Activated CD4-positive, alpha-beta T cell treated with anti-CD3 and anti-CD28 coated beads, Interleukin-10, Interleukin-2, amounts not matched to agents 100 ng/mL and 50 ng/mL, durations not matched to agents 16 hours and 8 hours (primary cell): ENCODE measurements at places on chromosomes 12 and 14.

GRCh38 chr14:21204167-21205025 lies 48.5 kb upstream of the OR5AU1 start:
- DNase-seq, result no peak

GRCh38 chr12:105020241-105020962 lies 34.3 kb downstream of the NOPCHAP1 start:
- no peak for DNase-seq

- DNase-seq, result no peak
Measured at GRCh38 chr14:78754059-78754458, 583.9 kb downstream of the NRXN3 start.

GRCh38 chr12:123446333-123446713 lies 9.8 kb upstream of the RILPL2 start:
- no peak for DNase-seq

DNA sequence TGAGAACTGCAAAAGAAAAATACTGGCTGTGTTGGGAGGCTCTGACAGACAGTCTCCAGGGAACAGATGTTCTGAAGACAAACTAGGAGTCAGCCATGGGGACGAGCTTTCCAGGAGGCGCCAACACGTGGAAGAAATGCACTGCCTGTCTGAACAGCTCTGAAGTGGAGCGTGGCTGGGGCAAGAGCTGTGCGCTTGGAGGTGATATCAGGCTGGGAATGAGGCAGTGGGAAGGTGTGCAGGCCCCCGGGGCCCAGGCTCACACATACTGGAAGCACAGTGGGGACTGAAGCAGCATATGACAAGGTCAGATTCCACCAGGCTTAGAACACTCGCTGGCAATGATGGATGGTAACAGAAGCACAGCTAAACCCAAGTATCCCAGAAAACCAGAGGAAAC lies 17.5 kb downstream of the APPL2 start:
- no peak for DNase-seq

DNA sequence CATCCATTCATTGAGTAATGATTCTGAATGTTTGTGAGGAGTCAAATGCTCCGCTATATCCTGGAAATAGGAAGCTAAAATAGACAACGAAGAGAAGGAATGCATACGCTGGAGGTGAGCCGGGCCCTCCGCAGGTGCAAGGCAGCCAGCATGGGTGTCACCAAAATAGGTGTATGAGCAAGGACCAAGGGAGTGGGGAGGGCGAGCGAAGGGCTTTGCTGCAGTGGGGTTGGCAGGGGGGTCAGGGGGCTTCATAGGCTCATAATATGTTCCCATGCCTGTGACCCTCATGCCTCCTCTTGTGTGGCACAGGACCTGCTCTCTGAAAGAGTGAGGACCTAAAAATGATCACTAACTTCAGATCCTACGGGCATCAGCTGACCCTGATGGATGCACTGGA lies 73.0 kb downstream of the PRMT8 start:
- no peak for DNase-seq

- no peak for DNase-seq
Measured at GRCh38 chr12:5884285-5884684, 60.8 kb downstream of the ANO2 start.

GRCh38 chr12:108573317-108573716 lies 10.9 kb downstream of the ISCU start:
- DNase-seq, result peak; percentile 88

GRCh38 chr12:39804898-39805297 lies 185.3 kb upstream of the ABCD2 start:
- no peak for DNase-seq

GRCh38 chr14:96081767-96082400 lies 42.7 kb downstream of the C14orf132 start:
- DNase-seq, result no peak

GRCh38 chr12:111037047-111037446 lies 116.7 kb upstream of the MYL2 start:
- DNase-seq, result no peak

DNA sequence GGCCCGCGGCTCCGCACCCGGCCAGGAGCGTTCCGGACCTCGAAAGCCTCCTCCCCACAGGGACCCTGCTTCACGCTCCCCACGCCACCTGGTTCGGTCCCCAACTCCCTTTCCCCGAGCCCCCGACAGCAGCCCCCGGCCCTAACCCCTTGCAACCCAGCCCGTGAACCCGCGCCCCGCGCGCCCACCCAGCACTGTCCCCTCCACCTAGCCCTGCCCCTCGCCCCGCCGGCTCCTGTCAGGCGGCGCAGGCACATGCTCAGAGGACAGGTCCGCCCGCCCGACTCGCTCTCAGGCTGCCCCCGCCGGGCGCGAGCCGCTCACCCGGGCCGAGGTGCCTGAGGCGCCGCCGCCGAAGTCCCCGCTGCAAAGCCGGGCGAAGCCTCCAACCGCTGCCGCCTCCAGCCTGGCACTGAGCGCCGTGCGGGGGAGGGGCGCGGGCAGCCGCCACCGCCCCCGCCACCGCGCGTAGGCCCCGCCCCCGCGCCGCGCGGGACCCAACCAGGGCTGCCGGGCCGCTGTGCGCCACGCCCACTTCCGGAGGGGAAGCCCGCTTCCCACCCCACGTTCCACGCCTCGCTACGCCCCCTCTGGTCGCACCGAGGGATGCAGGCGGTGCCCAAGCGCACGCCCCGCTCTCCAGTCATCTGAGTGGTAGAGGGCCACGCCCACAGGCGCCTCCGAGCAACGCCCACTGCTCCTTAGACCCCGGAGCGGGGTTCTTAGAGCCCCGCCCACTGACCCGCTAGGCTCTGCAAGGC lies at the start of gene CORO1C:
TSS of gene CORO1C (minus strand) at position 414 of the 761 bp plus-strand sequence. CDS start 30,200 bp downstream, outside the sequence.
- peak; percentile 98 for DNase-seq

DNA sequence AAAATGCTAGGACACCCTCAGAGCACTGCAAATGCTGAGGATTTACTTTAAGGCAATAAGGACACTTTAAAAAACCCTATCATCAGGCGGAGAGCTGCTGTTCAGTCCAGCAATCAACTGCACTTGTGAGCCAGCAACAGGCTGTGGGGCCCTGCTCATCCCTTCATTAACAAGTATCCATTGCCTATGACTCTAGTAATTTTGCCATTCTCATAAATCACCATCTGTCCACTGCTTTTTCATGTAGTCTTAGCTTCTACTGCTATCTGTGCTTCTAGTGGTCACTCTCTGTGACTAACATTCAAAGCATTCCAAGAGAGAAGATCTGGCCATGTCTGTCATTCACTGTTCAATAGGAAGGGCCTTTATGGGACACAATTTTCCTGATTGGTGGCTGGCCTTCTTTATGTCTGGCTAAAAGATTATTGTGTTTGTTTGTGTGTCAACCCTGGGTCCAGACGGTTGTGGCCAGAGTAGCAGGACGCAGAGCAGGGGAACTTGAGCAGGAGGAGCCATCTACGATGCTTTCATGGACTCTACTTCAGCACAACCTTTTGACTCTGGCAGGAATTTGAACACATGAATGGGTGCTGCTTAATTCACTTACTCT lies 3.6 kb upstream of the KRAS start:
- no peak for DNase-seq

GRCh38 chr14:33952541-33952940 lies 1.7 kb upstream of the EGLN3 start:
- no peak for DNase-seq

- no peak for DNase-seq
Measured at GRCh38 chr12:133156125-133156690, 25.1 kb upstream of the ZNF268 start.

GRCh38 chr12:25052196-25052913 lies 103.5 kb upstream of the BCAT1 start:
- DNase-seq, result peak; percentile 78

GRCh38 chr12:31226639-31227038 lies 99.3 kb downstream of the SINHCAF start:
- DNase-seq, result no peak

- DNase-seq, result no peak
Measured at GRCh38 chr14:29475641-29476040, 452.0 kb downstream of the PRKD1 start.

DNA sequence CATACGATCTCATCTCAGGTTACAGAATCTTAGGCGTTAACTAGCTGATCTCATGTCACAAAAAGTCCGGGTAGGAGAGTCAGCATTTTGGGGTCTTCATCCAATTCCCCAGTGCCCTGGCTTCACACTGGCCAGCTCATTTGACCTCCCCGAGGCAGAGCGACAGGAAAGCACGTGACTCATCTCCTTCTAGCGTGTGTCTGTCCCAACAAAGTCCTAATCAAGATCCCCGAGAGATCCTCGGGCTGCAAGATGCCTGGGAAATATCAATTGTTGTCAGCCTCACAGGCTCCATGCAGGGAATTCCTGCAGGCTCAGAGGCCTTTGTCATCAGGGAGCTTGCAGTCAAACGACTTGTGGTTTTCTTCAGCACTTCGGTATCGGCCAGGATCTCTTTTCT lies 57.5 kb downstream of the ZNF664 start:
- DNase-seq, result no peak

GRCh38 chr14:68297876-68298468 lies 478.4 kb downstream of the RAD51B start:
- no peak for DNase-seq

- DNase-seq, result peak; percentile 31
Measured at GRCh38 chr14:76201162-76201561, 49.4 kb downstream of the GPATCH2L start.

DNA sequence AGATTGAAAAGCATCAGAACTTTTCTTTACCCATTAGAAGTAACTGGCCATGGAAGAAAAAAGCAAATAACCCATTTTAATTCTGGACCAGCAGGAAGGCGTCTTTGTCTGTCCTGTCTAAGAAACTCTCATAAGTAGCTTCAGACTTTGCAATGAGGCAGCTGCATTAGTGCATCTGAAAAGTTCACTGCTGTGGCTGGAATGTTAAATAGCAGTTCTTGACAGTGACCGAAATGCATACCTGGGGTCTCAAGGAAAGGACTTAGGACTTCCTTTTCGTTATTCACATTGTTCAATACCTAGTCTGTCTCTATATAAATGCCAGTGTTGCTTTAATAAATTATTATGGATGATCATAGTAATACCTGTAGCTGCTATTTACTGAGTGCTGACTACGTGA lies 125.9 kb downstream of the ANO4 start:
- DNase-seq, result no peak

- DNase-seq, result no peak
Measured at GRCh38 chr12:128790653-128791373, 32.9 kb downstream of the SLC15A4 start.

GRCh38 chr12:26233631-26234030 lies 38.3 kb downstream of the SSPN start:
- DNase-seq, result no peak

DNA sequence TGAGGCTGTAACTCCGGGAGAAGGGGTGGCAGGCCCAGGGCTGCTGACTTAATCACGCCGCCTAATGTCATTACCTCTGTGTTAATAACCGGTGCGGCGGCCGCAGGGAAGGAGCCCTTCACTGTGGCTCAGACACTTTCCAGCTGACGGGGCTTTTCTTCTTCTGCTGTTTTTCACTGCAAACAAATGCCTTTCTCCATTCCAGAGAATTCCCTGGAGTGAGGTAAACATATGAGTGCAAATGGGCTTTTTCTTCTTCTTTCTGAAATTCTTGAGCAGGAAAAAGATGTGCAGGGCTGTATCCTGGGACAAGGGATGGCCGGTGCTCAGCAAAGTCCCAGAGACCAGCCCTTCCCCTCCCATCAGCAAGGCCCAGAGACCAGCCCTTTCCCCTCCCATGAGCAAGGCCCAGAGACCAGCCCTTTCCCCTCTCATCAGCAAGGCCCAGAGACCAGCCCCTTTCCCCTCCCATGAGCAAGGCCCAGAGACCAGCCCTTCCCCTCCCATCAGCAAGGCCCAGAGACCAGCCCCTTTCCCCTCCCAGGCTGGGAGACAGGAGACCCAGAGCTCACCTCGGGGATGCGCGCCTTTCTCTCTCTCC lies 33.4 kb upstream of the FAM181A start:
- no peak for DNase-seq
